ENCODE measurements at places on chromosomes 5 and 9.

DNA sequence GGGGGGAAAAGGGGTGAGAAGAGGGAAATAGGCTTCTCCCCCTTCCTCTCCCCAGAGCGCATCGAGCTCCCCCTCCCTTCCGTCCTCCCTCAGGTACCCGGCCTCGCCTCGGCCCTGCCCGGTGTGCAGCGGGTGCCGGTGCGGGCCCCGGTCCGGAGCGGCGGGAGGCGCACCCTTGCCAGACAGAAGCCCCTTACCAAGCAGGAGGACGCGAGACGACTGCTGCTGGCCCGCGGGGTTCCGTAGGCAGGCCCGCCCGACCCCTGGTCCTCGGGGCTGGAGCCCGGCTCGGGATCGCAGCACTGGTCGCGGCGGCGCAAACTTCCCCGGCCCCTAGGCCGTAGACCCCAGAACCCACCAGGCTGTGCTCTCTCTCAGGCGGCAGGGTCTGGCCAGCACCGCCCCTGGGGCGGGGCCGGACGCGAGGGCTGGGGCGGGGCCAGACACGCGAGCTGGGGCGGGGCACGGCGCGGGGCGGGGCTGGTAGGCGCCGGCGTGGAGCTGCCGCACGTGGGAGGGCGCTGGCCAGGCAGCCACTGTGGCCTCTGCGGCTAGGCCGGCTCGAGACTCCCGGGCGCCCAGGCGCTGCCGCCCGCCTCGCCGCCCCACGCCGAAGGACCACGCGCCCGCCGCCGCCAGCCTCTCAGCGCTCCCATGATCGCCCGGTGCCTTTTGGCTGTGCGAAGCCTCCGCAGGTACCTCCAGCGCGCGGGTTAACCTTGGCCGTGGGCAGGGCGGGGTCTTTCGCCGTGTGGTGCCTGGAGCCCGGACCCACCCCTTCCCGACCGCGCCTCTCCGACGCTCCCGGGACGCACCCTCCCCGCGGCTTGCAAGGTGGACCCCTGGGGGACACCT is at the start of the genes NLN and SGTB:
TSS of gene NLN (plus strand) at position 486 of the 855 bp plus-strand sequence. CDS start at position 655, 169 bp downstream.
TSS of gene SGTB (minus strand) at position 390 of the 855 bp plus-strand sequence. CDS start 1,302 bp downstream, outside the sequence.
- peak; percentile 88 for DNase-seq

GRCh38 chr5:55530669-55531068 is 4.1 kb downstream of the PLPP1 start:
- no peak for DNase-seq

DNA sequence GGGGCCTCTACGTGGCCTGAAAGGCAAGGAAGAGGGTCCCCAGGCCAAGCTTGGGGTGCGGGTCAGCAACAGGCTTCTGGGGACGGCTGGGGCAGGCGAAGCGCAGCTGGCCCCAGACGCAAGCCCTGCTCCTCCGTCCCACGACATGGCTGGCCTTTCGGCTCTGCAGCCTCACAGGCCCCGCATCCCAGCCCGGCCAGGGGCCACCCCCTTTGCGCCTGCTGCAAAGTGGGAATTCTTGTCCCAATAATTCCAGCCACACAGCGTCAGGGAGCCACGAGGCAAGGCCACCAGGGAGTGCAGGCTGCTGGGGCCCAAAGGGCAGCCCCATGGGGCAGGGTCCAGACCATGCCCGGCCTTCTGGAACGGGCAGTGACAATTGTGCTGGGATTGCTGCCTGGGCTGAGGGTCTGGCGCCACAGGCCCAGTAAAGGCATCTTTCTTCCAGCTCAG is 1.1 kb upstream of the ENTPD2 start:
- DNase-seq: no peak

- peak; percentile 51 for DNase-seq
Measured at GRCh38 chr5:5770825-5771224, 348.3 kb downstream of the ICE1 start.

DNA sequence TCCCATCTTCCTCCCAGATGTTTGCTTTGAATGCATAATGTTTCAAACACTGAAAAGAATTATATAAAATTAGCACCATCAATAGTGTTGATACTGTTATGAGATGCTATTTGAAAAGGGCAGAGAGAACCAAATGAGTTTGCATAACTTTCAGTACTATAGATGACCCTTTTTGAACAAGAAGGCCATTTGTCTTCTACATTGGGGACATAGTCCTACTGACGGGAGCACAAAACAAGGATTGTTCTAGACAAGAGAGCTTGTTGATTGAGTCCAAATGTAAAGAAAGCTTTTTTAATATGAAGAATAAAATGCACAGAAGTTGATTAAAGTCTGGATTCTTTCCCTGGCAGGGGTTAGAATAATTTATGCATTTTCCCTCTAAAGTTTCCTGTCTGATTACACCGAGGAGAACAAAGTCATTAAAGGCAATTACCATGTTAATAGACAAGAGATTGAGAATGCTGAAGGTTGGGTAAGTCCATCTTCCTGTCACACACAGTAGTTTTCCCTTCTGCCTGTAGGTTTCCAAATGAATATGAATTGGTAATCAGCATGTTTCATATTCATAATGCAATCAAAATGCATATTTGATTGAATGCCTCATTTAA is 32.8 kb upstream of the ADCY2 start:
- DNase-seq: no peak
